ENCODE measurements at places on chromosomes 4 and X.

GRCh38 chr4:4666693-4667621 is 125.1 kb upstream of the STX18 start:
- DNase-seq = no peak

GRCh38 chr4:177951026-177951425 is 508.8 kb upstream of the AGA start:
- no peak for DNase-seq

GRCh38 chr4:180564026-180564425 is 1679.2 kb upstream of the TENM3 start:
- DNase-seq = no peak

DNA sequence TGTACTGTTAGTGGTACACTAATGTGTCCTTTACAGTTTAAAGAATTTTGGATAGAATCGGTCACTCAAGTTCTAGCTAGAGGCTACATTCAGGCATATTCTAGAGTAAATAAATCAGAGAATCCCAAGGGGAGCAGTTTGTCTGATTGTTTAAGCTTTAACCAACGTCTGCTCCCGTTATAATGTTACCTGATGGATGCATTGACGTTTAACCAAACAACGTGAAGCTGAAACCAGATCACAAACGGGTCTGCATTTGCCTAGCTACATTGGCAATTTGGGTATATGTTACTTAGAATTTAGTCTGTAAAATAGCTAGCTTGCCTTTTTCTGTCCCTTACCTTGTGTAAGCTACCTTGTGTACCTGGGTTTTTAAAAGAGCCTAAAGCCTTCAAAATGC is 1.6 kb downstream of the PI4K2B start:
- DNase-seq = no peak

GRCh38 chrX:114903618-114904017 is 113.8 kb downstream of the IL13RA2 start:
- DNase-seq = no peak

GRCh38 chr4:42568610-42569207 is 88.2 kb downstream of the ATP8A1 start:
- DNase-seq = peak; percentile 64

Data from glutamatergic neuron (in vitro differentiated cells).